ENCODE measurements at places on chromosomes 3 and 15.
A peak's percentile ranks its signal among the peaks of the same experiment; 100 is the strongest.

- DNase-seq: no peak
Observed at GRCh38 chr15:93012786-93013185, 76.2 kb downstream of the RGMA start.

DNA sequence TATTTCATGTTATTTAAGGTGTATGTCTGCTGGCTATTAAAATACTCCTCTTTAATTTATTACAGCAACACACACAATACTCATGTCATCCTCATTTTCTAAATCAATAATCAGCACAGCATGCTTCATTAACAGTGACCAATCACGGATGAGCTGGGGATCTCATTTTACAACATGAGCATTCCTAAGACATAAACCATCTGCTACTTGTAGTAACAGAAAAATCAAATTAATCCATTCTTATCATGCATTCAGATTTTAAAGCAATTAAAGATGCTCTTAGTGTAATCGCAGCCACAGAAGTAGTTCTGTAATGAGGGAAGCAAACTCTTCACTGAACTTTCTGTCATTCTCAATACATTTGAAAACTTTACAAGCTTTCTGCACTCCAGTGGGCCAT lies 191.1 kb downstream of the TBC1D5 start:
- DNase-seq: no peak

DNA sequence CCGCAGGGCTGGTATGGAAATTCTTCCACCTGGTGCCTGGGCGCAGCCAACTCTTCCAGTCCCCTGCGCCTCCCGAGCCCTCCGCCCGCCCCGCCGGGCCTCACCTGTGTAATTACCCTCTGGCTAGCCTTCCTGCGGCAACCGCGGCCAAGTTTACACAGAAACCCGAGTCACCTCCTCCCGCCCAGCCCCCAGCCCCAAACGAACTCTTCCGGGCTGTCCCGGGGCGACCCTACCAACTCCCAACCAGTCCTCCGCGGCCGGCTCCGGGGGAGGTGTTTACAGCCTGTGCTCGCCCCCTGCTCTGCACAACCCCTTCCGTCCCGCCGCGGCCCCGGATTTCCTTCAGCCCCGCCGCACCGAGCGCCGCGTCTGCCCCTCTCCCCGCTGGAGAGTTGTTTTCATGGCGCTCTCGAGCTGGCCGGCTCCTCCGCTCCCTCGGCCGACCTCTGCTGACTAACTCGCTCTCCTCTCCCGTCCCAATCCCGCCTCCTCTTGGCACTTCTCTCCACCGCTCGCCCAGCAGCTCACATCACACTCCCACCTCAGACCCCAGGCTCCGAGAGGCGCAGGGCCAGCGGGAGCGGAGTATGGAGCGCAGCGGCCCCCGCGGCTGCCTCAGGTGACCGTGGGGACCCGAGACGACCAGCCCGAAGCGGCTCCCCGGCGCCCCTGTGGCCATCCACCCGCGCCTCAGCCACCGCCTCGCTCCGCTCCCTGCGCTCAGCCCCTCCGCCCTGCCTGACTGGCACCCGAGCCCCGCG lies 538 bp downstream of the ATOSA start:
- peak; percentile 74 for DNase-seq

- no peak for DNase-seq
Observed at GRCh38 chr3:56800832-56801661, 702 bp downstream of the ARHGEF3 start.

- no peak for DNase-seq
Observed at GRCh38 chr15:99343881-99344551, 92.7 kb downstream of the LRRC28 start.

DNA sequence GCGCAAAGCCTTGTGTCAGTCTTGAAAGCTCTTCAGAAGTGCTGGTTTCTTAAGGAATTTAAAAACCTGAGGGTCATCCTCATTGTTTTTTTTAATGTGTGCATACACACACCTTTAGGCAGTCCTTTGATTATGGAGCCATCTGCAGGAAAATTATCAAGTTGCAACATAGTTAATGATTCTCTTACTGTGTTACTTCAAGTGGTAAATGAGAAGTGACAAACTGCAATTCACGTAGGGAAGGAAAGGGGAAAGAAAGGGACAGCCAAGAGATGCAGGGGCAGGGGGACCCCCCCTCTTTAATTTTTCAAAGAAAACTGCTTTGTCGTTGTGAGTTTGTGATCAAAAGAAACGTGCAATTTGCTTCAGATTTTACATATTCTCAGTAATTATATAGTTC lies 162.4 kb upstream of the CGNL1 start:
- DNase-seq: peak; percentile 96

DNA sequence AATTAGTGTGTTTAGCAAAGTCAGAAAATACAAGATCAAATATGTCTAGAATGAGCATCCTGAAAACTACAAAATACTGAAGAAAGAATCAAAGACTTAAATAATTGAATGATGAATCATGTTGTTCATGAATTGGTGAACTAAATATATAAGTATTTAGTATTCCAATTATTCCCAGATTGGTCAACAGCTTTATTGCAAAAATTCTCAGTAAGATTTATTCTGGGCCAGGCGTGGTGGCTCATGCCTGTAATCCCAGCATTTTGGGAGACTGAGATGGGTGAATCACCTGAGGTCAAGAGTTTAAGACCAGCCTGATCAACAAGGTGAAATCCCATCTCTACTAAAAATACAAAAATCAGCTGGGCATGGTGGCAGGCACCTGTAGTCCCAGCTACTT lies 250.0 kb upstream of the NECTIN3 start:
- no peak for DNase-seq

DNA sequence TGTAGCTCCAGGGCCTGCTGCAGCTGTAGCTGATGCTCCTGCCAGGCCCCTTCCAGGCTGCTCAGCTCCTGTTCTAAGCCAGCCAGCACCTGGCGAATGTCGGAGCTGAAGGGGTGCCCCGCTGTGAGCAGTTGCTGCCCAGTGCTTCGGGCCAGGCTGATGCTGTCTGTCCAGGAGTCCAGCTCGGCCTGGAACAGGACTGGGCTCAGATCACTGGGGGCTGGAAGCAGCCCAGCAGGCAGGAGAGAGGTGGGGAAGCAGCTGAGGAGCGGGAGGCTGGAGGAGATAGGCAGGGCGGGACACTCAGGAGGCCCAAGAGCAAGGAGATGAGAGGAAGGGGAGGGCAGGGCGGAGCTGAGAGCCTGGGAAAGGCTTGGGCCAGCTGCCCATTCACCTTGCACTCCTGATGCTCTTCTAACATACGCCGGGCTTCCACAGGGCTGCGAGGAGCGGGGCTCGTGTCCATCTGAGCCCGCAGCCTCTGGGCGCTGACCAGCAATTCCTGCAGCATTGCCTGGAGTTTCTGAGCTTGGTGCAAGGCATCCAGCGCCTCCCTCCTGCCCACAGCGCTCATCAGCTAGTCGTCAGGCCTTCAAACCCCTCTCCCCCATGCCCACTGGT lies 23.2 kb downstream of the PLA2G4B start:
- peak; percentile 66 for DNase-seq

- DNase-seq: peak; percentile 44
Observed at GRCh38 chr15:28125673-28126651, 26.8 kb upstream of the OCA2 start.

GRCh38 chr3:24012589-24013269 lies 67.6 kb downstream of the NR1D2 start:
- no peak for DNase-seq

Data from NCI-H1417 (cell line).